ENCODE measurements at places on chromosomes 12 and 14.

DNA sequence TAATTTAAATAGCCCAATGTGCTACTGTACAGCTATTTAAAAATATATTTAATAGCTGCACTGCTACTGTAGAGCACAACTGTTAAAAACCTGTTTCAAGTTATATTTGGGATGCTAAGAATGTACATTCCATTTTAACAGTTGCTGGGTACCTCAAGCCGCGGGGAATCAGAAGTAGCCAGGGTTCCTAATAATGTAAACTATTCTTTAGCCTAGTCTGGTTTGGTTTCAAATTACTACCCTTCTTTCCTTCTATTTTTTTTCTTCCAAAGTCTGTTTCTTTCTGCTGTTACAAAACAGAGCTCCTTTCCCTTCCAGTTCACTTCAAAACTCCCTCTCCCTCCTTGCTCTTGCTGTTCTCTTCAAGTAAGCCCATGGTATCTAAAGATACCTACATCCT is 21.3 kb downstream of the SCAF11 start:
- DNase-seq = no peak

- no peak for DNase-seq
Observed at GRCh38 chr12:131067981-131068851, 114.5 kb downstream of the ADGRD1 start.

DNA sequence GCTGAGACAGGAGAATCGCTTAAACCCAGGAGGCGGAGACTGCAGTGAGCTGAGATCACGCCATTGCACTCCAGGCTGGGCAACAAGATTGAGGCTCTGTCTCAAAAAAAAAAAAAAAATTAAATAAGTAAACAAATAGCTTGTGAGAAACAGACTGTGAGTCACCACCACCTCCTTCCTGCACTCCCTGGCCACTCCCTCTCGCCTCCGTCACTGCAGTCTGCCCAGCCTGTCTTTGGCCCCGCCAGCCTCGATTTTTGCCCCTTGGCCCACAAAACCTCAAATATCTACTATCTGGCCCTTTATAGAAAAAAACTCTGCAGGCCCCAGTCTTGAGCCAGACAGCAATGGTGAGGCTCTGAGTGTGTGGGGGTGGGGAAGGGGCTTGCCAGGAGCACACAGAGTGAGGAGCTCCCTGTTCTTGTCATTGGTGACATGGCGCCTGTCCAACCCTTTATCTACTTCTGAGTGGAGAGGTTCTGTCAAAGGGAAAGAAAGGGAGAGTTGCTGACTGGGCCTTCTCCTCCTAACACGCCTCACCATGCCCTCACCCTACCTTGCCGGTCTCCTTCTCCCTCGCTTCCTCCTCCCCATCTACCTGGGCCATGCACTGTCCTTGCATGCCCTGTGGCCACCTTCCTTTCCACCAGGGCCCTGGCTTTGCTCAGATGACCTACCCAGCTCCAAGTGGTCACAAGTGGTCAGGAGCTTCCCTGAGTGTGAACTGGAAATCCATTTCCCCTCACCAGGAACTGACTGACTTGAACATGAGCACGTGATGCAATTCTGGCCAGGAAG is 22.1 kb downstream of the LGMN start:
- DNase-seq = no peak

DNA sequence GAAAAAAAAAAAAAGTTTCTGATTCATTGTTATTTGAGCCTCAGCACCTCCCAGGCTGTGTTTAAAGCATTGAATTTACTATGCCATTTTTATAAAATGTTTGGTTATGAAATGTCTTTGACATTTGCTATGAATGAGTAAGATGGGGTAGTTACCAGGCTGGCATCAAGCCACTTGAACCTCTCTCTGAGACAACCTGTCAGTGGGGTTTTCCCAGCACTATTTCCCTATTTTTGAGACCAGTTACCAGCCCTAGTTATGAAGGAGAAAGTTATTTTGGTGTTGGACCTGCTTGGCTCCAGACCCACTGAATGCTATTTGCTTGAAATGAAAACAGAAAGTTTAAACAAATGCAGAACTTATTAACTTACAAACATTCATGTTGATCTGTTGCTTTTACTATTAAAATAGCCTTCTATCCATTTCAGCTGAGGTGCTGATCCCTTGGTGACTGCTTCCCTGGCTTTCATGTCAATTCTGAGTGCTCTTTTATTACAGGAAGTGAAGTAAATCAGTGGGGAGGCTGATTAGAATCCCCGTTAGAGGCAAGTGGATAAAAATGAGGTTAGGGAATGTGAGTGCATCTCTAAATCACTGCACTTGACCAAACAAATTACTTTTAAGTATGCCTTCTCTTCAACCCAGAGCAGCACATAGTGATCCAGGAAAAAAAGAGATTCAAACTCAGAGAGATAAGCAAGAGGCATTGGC is 37.8 kb downstream of the LLPH start:
- DNase-seq = no peak

- DNase-seq = no peak
Observed at GRCh38 chr12:128970110-128970509, 116.8 kb downstream of the GLT1D1 start.

GRCh38 chr12:130444061-130444460 is 106.4 kb downstream of the PIWIL1 start:
- DNase-seq = no peak

GRCh38 chr14:23638414-23639047 is 2.4 kb downstream of the DHRS2 start:
- no peak for DNase-seq

- DNase-seq = no peak
Observed at GRCh38 chr14:101250948-101251811, 310.1 kb upstream of the DIO3 start.

DNA sequence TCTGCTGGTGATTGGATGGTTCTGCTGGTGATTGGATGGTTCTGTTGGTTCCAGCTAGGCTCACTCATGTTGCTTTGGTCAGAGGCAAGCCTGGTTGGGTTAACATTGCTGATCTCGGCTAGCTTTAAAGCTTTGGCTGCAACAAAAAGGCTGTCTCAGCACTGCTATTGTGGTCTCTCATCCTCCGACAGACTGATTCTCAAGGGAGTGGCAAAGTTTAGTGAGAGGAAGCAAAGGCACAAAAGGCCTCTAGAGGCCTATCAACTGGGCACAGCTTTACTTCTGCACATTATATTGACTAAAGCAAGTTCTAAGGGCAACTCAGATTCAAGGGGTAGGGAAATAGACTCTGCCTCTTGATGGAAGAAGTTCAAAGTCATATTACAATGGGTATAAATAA is 84.7 kb upstream of the LGR5 start:
- no peak for DNase-seq

DNA sequence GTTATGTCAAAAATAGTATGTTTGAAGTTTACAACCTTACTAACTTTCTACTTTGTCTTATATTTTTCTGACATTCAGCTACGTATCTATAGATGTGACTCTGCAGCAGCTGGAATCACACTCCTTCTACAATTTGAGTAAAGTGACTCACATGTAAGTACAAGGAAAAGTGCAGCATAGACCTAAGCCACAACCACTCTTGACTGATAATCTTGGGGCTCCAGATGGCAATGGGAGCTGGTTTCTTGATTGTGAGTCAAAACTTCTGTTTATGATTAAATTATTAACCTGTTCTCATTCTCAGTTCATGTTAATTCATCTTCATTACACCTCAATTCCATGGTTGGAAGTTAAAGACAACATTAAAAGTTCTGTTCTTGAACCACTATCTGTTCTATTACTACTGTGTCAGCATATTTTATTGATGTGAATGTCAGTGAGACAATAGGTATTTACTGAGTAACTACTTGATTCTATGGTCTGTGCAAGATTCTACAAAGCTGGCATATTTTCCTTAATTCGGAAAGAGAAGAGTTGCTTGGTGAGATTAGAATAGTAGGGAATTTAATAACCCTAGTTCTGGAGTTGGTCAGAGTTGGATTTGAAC is 112.9 kb downstream of the TSHR start:
- no peak for DNase-seq

- DNase-seq = no peak
Observed at GRCh38 chr14:99737956-99738667, 54.0 kb downstream of the CYP46A1 start.

DNA sequence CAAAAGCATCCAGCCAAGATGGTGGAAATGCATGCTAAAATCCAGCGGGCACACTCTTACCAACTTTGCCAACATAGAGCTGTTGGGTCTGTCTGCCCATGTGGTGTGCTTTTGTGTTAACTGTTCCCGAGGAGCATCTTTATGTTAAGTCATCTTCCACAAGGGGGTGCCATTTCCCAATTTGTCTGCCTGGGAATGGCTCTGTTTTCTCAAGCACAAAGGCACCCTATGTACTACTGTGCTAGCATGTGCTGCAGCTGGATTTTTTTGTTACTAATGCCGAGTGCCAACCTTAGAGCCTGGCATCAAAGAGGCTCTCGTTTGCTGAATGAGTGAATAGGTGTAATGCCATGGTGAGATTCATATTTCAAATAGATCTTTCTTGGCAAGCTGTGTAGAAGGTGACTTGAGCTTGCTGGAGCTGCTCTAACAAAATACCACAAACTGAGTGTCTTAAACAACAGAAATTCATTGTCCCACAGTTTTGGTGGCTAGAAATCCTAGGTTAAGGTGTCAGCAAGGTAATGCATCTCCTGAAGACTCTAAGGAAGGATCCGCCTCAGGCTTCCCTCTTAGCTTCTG is 74.3 kb downstream of the TRHDE start:
- peak; percentile 88 for DNase-seq

- no peak for DNase-seq
Observed at GRCh38 chr12:25319233-25319984, 68.7 kb upstream of the KRAS start.

- no peak for DNase-seq
Observed at GRCh38 chr14:59358102-59358501, 107.1 kb downstream of the GPR135 start.

- no peak for DNase-seq
Observed at GRCh38 chr12:66011731-66012130, 118.8 kb downstream of the LLPH start.

GRCh38 chr12:56688846-56689109 is 694 bp upstream of the PTGES3 start:
- no peak for DNase-seq

GRCh38 chr12:102593134-102593533 is 112.8 kb upstream of the IGF1 start:
- DNase-seq = no peak

GRCh38 chr14:85426068-85426935 is 103.6 kb upstream of the FLRT2 start:
- no peak for DNase-seq

- DNase-seq = peak; percentile 25
Observed at GRCh38 chr14:95774265-95775160, 60.6 kb upstream of the TCL1A start.

- DNase-seq = peak; percentile 70
Observed at GRCh38 chr12:26471560-26471959, 276.2 kb downstream of the SSPN start.

- no peak for DNase-seq
Observed at GRCh38 chr12:89185889-89186288, 166.4 kb downstream of the DUSP6 start.

DNA sequence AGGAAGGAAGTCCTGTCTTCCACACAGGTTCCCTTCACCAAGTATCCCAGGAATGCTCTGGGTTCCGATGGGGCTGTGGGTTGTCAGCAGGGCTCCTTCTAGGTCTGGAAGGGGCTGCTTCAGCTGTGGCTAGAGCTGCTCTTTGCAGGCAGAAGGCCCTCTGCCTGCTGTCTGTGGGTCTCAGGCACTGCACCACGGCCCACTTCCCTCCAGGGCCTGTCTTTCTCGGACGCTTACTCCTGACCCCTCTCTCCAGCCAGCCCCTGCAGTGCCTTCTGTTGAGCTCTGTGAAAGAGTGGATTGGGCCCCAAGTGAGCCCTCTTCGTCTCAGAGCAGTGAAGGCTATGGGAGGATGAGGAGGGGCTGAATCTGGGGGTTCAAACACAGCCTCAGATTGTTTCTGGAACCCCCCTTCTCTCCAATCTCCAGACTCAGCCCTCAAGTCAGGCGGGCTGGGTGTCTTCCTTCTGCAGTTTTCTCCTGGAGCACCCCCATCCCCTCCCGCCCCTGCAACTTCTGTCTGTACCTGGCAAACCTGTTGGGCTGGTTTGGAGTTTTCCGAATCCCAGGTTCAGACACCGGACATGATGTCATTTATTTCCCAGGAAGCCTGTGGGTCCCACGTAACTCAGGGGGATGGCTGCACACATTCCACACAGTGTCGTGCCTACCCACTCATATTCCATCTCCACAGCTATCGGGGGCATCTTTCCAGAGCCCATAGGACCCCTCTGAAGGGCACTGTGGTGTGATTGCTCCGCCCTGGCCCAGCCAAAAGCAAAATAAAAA is 24.9 kb upstream of the SPPL3 start:
- no peak for DNase-seq

DNA sequence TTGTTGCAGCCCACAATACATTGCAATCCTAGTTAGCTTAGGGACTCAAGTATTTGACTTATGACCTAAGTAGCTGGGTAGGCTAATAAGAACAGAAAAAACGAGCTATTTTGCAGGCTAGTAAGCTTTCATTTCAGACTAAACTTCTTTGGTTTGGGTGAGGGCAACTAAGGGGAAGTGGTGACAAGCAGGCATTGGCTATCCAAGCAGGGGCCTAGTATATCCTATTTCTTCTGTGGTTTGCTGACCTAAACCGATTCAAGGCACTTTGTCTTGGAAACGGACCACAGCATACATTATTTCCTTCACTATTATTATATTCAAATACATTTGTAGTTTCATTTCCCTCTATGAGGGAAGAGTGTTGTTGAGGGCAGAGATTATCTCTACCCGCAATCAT is 21.6 kb upstream of the SLC5A8 start:
- DNase-seq = no peak

GRCh38 chr14:33972583-33973081 is 21.8 kb upstream of the EGLN3 start:
- no peak for DNase-seq

GRCh38 chr14:104096751-104097700 is 11.5 kb downstream of the ASPG start:
- DNase-seq = no peak

- DNase-seq = no peak
Observed at GRCh38 chr12:7905071-7905470, 30.9 kb downstream of the SLC2A3 start.

GRCh38 chr12:131830335-131830913 is 2.2 kb downstream of the MMP17 start:
- DNase-seq = peak; percentile 79

DNA sequence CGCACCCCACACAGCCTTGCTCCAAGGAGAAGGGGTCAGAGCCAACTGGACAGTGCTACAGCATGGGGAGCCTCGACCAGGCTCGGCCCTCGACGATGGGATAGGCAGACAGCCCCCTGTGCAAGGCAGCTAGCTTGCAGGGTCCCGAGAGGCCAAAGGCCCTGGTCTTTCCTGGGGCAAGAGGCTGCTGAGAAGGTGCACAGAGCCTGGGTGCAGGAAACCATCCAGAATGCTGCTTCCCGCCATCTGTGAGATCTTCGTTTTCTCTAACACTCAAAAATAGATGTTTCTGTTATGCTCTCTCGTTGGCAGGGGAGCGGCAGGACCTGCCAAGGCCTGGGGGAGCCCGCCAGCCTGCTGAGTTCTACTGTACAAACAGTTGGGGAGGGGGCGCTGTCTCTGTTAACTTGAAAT is 168.0 kb upstream of the RTL1 start:
- no peak for DNase-seq

Data from globus pallidus (tissue), 1 donor.